Stimulated activated CD8-positive, alpha-beta memory T cell treated with anti-CD3 and anti-CD28 coated beads, Interleukin-12 subunit alpha, Interleukin-12 subunit beta, amount 100 ng/mL, for 4 hours (primary cell): ENCODE measurements at places on chromosomes 12 and 14.

DNA sequence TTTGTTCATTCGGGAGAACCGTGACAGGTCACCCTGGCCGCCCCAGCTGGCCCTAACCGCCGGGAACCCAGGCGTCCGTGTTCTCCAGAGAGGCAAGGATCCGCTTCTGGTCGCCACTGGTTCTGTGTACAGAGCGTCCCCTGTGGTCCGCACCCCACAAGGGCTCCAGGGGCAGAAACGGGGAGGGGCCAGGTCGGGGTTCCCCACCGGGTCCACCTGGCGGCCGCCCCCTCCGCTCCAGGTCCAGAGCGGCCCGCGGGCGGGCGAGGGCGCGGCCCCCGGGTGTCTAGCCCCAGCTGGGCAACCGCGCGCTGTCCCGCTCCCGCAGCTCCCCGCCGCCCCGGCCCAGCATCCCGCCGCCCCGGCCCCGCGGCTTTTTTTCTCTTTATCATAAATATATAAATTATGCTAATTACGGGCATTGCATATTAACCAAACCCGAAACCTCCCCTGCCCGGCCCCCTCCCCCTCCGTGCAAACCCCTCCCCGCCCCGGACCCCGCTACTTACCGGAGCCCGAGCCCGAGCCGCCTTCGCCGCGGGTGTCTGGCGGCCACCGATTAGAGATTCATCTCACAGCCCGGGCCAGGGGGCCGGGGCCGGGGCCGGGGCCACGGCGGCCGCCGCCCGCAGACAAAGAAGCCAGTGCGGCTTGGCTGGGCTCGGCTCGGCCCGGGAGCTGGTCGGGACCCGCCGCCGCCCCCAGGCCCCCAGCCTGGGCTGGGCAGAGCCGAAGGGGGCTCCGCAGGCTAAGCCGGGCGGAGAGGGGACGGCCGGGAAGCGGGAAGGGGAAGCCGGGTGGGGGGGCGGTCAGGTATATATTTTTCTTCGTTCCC is 512 bp downstream of the POU6F1 start:
- peak; percentile 32 for DNase-seq

DNA sequence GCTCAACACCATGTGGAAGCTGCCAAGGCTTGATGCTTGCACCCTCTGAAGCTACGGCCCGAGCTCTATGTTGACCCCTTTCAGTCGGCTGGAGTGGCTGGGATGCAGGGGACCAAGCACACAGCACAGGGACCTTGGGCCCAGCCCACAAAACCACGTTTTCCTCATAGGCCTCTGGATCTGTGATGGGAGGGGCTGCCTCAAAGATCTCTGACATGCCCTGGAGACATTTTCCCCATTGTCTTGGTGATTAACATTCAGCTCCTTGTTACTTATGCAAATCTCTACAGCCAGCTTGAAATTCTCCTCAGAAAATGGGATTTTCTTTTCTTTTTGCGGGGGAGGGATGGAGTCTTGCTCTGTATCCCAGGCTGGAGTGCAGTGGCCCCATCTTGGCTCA is 46.3 kb downstream of the MON2 start:
- no peak for DNase-seq

GRCh38 chr14:39474416-39474911 is 42.2 kb upstream of the FBXO33 start:
- no peak for DNase-seq

DNA sequence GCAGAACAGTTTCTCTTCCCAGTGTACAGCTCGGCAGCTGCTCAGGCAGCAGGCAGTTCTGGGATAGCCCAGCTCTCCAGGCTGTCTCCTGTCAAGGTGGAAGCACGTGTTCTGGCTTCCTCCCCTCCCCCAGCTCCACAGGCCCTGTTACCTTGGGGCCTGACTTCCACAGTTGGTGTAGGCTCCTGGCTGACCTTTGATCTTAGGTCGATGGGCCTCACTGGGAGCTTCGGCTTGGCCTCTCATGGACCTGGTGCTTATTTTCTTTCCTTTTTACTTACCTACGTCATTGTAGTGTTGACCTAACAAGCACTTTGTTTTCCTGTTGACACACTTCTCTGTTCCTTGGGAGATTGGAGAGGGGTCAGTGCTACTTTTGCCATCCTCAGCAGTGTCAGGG is 17.0 kb downstream of the DLST start:
- no peak for DNase-seq

DNA sequence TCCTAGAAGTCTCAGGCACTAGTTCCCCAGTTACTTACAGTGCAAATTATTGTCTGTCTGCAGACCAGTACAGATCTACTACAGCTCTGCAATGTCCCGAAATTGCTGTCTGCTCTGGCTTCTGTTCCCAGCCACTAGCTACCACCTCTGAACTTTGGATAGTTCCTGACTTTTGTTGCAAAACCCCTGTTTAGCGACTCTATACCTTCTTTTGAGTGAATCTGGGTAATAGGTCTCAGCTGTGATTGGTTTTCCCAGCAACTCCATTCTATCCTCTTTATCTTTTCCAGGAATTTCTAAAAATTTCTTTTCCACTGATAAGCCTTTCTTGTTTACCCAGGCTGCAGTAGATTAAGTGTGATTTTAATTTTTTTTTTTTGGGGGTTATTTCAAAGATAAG is 16.8 kb downstream of the KCNJ8 start:
- no peak for DNase-seq

- peak; percentile 100 for DNase-seq
Measured at GRCh38 chr14:99480917-99481744, at the start of gene CCNK. Gene CCNK (plus strand): TSS chr14:99481409. CDS start chr14:99492678, 11,269 bp downstream.

- DNase-seq = peak; percentile 68
Measured at GRCh38 chr12:40107098-40107802, 1.4 kb upstream of the SLC2A13 start.

DNA sequence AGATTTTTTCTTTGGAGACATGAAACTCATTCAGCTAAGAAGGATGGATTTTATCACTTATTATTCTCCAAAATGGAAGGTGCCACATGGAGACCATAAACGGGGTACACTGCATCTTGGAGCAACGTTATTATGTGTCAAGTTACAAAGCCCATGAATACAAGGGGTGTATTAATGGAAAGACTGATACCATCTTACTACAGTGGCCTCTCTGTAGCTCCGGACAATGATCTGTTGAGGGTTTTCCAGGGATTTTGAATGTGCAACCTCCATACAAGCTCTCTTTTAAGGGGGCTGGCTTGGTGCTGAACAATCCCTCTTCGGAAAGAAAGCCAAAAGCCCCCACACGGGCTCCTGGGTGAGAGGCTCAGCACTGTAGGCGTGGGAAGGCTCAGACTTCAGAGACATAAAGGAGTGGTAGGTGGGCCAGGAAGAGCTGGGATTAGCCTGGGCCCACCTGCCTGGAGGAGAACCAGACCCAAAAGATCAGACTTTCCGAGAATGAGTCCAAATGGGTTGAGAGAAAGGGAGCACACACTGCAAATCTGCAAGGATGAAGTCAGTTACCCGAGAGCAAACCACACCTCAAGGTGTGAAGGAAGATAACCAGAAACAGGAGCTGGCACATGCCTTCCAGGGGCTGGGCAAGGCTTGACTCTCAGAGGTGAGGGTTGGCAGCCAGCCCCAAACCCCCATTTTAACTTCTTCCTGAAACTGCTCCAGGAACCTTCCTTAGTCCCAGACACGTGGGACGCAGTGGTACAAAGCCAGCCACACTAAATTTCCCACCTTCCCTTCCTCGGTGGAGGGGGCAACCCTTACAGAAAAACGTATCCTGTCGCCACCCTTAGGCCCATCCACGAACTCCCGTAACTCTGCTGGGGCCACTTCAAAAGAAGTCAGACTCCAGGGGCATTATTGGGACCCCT is 1.5 kb downstream of the VPS37B start:
- DNase-seq = no peak

DNA sequence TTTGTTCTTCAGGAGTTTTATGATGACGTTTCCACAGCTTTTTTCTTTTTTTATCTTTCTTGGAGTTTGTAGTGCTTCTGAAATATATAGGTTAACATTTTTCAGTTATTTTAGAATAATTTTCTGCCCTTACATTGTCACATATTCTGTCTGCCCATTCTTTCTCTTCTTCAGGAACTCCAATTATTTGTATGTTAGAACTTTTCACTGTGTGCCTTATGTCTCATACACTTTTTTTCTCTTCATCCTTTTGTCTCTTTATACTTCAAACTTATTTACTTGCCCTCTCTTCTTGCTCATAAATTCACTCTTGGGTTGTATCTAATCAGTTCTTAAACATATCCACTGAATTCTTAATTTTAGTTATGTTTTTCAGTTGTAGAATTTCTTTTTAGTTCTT is 105.3 kb downstream of the ARID2 start:
- DNase-seq = no peak

DNA sequence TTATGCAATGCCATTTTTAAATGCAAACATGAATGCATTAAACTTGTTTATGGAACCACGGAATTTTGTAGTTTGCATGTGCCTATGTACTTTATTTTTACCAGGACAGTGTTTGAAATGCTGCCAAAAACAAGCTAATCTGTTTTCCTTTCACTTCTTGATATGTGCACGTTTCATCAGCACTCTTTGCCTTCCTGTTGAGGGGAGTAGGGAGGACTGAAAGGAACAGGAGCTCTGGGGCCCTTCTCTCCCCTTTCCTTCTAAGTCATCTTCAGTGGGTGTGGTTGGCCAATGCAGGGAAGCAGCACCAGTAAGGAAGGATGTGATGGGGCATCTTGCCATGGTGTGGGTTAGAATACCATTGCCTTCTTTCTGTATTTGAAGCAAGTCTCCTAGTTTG is 12.1 kb upstream of the PPP4R4 start:
- no peak for DNase-seq

- no peak for DNase-seq
Measured at GRCh38 chr12:86721713-86722397, 465.7 kb upstream of the MGAT4C start.

DNA sequence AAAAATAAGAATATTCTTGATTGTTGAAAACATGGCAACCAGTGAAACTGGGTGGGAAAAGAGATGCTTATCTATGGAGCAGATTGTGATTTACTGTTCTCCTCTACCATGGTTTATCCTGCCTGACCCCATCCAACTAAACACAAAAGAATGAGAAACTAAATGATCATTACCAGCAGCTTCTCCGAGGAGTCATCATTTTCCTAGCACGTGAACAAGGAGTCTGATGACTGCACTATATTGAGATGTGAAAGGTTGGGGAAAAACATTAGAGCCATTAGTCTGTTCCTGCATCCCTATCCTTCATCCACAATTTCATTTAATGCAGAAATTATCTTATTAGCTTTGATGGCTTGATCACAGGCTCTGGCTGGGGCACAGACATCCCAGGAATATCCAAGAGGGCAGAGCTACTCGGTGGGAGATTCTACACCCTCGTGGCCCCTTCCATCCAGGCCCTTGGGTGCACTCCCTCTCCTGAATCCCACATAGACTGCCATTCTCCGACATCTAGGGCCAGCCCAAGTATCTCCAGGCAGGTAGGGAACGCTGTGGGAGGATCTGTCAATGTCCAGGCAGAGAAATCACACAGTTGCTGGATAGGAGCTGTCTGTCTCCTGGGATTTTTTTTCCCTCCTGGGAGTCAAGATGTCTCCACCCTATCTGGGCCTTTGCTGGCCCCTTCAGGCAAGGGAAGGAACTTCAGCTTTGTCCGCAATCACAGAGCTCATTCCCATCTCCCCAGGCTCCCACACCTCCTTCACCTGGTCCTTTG is 43.3 kb upstream of the DHRS4 start:
- DNase-seq = no peak

DNA sequence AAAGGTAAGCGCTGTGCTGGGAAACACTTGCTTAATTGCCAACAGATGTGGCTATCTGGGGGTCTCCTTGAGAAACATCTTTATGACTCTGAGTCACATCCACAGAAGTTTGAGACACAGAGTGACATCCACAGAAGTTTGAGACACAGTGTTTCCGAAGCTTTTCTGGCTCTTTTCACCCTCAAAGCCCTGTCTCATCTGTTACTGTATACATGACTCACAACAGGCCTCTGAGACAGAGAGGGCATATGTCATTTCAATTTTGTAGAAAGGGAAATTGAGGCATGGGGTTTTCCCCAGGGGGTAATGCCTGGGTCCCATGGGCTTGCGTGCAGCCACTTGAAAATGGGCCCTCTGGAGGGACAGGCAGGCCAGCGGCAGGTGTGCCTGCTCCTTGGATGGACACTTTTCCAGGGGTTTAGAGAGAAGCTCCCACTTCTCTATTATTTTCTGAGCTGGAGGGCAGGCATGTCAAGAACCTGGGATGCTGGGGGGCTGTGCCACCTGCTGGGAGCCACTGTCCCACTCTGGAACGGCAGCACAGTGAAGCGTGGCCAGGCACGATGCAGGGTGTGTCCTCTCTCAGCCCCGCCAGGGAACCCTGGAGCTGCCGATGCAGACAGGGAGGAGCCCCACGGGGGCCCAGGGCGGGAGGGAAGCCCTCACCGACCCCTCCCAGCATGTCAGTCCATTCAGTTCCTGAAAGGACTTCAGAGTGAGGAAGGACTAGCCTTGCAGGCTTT is 111.3 kb upstream of the FKBP4 start:
- DNase-seq = no peak

GRCh38 chr14:102795060-102795925 is 18.0 kb downstream of the TRAF3 start:
- DNase-seq = no peak

GRCh38 chr12:69430942-69431590 is 39.1 kb upstream of the FRS2 start:
- DNase-seq = no peak

DNA sequence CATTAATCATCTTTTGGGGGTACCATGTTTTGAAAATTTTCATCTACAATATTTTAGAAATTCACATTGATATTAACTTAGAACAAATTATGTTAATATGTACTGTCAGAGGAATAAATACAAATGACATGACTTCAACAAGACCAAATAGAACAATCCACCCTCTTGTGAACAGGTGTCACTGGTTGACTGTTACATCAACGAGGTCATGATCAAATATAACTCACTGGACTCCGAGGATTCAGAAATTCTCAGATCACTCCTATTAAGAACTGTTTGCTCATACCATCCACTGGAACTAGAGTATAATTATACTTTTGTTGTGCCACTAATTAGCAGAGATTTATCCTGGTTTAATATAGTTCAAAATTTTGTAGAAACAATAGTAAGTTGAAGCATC is 318.8 kb downstream of the PRKD1 start:
- DNase-seq = no peak

DNA sequence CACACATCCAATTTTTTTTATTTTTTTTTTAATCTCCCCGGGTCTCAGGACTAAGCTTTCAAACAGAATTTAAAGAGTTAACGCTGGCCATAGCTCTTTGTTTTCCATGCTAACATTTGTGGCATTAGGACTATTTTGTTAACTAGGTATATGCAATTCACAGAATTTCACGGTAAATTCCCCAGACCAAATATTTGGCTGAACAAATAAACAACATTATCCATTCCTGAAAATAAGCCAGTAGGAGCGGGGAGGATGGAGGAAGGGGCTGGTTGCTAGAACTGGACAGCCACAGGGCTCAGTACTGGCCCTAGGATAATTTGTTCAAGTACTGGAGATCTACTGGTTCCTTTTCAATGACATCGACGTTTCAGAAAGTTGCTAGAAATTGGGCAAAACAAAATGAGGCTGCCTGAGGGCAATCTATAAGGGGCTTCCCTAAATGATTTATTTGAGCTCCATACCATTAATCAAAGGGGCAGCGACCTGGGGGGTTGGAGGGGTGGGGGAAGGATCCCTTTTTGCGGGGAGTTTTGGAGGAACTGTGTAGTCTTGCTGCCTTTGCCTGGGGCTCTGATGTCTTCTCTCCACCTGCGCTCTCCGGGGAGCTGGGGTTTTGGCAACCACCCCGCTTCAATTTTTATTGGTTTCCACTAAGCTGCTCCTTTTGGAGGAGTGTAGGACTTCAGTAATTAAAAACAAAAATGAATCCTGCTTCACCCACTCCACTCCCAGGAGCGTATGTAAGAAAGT is 9.0 kb downstream of the BMP4 start:
- DNase-seq = no peak

- no peak for DNase-seq
Measured at GRCh38 chr12:2054091-2055018, 1.6 kb downstream of the CACNA1C start.
